ENCODE measurements at places on chromosomes 11 and 22. TPM values are rescaled to one million over a fixed set of nuclear protein-coding genes. Genes with fewer than 3 reads are reported as not detected.

PUS3 gene
- total RNA-seq = 5.7 TPM

NEAT1 gene
- total RNA-seq = 311 TPM

CCDC188 gene
- total RNA-seq = not detected

RAPSN gene
- total RNA-seq = not detected

NAALADL1 gene
- not detected for total RNA-seq

CHRM1 gene
- total RNA-seq = not detected

GLYAT gene
- not detected for total RNA-seq

MLC1 gene
- total RNA-seq = 0.08 TPM

KRTAP5-8 gene
- not detected for total RNA-seq

HTR3A gene
- not detected for total RNA-seq

MIOX gene
- not detected for total RNA-seq

KRTAP5-11 gene
- not detected for total RNA-seq

DEPDC7 gene
- 9.1 TPM for total RNA-seq

PPME1 gene
- total RNA-seq = 48.8 TPM

CRYBA4 gene
- not detected for total RNA-seq

ANKRD49 gene
- total RNA-seq = 8.1 TPM

SGSM1 gene
- 0.33 TPM for total RNA-seq

RPS6KA4 gene
- 66.3 TPM for total RNA-seq

PRG3 gene
- total RNA-seq = not detected

SCGB1A1 gene
- not detected for total RNA-seq

TNNT3 gene
- total RNA-seq = not detected

CEND1 gene
- 2.4 TPM for total RNA-seq

FZD4 gene
- total RNA-seq = 1.3 TPM

CRYBB2 gene
- not detected for total RNA-seq

TSPAN32 gene
- not detected for total RNA-seq

POTEH gene
- not detected for total RNA-seq

MOGAT2 gene
- total RNA-seq = not detected

SCARF2 gene
- 0.59 TPM for total RNA-seq

BCO2 gene
- total RNA-seq = 1.9 TPM

TMEM134 gene
- 70.3 TPM for total RNA-seq

PLAAT3 gene
- 54.2 TPM for total RNA-seq

All from A549 treated with ZK216348 at 1 μM for 4 hours (cell line).